ENCODE measurements at places on chromosomes 13 and 19.

- peak; percentile 35 for DNase-seq
These were observed 3.4 kb downstream of the PBX4 start for GRCh38 chr19:19615086-19615485.

GRCh38 chr13:98540476-98540875, 36.4 kb downstream of the STK24 start:
- DNase-seq, result no peak

DNA sequence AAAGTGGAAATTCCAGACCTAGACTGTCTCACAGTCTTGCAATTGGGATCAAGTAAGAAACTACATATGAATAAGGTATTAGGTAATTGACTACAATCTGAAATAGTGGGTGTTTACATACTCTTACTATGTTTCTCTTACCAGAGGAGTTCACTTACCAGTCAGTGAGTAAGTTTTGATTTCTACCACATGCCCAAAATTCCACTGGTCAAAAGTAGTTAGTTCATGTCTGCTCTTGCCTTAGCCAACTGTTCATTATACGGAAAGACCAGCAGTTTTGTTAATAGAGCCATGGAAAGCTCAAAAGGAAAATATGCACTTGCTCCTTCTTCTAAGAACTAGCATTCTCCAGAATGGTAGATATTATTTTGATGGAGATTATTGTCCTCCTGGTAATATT, 490.8 kb downstream of the RFC3 start:
- no peak for DNase-seq

DNA sequence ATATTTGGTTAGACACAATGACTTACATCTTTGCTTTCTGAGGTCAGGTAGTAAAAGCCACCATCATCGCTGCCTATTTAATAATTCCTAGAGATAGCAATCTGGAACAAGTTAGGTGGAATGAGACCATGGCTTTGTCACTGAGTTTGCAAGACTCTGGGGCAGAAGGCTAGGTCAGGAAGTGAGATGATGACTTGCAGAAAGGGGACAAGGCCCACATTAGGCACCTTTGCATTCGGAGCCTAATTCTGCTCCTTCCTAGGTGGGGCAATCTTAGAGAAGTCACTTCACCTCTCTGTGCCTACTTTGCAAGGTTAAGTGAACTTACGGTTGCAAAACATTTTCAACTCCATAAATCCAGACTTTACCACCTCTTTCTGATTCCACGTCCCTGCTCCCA, 10.3 kb downstream of the EDDM13 start:
- DNase-seq, result no peak
